Thoracic aorta (tissue), 2 donors: ENCODE measurements at places on chromosomes 6 and 20. TPM values are rescaled to one million over a fixed set of nuclear protein-coding genes. Genes with fewer than 3 reads are reported as not detected.

The PCNA gene
- 39.7 TPM for total RNA-seq

- DNase-seq, result no peak
Observed at GRCh38 chr20:37890643-37891042, 12.3 kb upstream of the VSTM2L start.

- DNase-seq, result no peak
Observed at GRCh38 chr20:9078826-9079731, 10.2 kb downstream of the PLCB4 start.

DNA sequence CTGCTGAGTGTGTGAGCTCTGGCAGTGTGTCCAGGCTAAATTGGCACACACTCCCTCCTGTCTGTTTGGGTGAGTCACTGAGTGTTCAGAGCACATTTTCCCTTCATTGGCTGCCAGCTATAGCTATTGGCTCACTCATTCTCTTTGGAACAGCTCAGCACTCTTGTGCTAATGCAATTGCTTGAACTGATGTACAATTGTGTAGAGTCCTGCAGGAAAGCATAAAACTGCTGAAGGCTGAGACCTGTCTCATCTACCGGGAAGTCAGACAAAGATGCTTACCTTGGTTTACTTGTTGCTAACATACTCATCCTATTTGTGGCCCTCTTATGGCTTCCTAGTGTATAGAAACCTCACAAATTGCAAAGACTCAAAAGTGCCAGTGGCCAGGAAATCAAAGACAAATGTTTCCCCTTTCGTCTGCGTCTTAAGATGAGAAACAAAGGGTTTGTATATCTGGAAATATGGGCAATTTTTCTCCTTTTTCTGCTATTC lies 351.0 kb downstream of the BCKDHB start:
- DNase-seq, result peak; percentile 59

- DNase-seq, result no peak
Observed at GRCh38 chr6:44917430-44917829, 410.7 kb upstream of the RUNX2 start.

- no peak for DNase-seq
Observed at GRCh38 chr6:154341336-154341735, 15.3 kb downstream of the IPCEF1 start.

The HSPA12B gene
- total RNA-seq, result 6.5 TPM

The COX7A2 gene
- total RNA-seq, result 643 TPM

DNA sequence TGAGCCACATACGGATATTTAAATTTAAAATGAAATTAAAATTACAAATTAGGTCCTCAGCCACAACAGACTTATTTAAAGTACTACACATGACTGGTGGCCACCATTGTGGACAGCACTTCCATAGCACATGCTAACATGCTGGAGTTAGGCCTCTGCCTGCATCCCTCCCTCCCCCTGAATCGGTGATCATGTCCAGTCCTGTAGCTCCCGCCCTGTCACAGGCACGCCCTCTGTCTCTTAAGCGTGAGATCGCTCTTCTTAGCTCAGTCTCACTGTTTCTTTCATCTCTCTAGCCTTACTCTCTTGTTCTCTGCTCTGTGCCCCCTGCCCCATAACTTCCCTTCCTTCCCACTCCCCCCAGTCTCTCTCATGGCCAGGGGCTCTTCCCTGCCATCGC lies 28.9 kb downstream of the ELMO2 start:
- DNase-seq, result no peak

DNA sequence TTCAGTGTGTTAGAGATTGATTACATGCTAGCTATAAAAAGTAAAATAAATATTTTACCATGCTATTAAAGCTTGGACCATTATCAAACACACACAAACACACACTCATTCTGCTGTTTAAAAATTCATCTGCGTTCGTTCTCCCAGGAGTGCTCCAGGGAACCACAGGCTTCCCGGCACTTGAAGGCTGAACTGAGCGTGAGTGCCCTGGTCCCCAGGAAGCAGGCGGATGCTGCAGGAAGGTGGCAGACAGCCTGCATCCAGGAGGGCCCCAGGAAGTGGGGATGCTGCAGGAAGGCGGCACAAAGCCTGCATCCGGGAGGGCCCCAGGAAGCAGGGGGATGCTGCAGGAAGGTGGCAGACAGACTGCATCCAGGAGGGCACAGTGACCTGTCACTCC lies 147.2 kb upstream of the SNX9 start:
- no peak for DNase-seq

The RBM24 gene
- 1.3 TPM for total RNA-seq

GRCh38 chr20:41538810-41539596 lies 79.2 kb downstream of the CHD6 start:
- no peak for DNase-seq

DNA sequence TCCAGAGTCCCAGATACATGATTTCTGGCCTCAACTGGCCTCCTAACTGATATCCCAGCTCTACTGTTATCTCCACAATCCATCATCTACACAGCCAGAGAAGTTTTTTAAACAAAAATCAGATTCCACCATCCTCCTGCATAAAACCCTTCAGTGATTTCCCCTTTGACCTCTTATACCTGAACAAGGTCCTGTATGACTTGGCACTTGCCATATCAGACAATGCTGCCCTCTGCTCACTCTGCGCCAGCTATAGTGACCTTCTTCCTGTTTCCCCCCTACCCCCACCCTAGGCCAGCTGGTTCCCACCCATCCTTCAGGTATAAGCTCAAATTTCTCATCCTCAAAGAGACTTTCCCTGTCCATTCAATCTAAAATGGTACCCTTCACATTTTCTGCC lies 322.2 kb downstream of the PKHD1 start:
- DNase-seq, result no peak

The PKIB gene
- 6.0 TPM for total RNA-seq

The SIRT5 gene
- total RNA-seq, result 5.7 TPM

The RPS6KA2 gene
- 75.4 TPM for total RNA-seq

GRCh38 chr6:4262526-4262925 lies 127.2 kb upstream of the ECI2 start:
- DNase-seq, result no peak

- no peak for DNase-seq
Observed at GRCh38 chr6:127608554-127609270, 31.7 kb downstream of the C6orf58 start.

GRCh38 chr6:128848212-128848935 lies 34.6 kb upstream of the LAMA2 start:
- DNase-seq, result no peak

DNA sequence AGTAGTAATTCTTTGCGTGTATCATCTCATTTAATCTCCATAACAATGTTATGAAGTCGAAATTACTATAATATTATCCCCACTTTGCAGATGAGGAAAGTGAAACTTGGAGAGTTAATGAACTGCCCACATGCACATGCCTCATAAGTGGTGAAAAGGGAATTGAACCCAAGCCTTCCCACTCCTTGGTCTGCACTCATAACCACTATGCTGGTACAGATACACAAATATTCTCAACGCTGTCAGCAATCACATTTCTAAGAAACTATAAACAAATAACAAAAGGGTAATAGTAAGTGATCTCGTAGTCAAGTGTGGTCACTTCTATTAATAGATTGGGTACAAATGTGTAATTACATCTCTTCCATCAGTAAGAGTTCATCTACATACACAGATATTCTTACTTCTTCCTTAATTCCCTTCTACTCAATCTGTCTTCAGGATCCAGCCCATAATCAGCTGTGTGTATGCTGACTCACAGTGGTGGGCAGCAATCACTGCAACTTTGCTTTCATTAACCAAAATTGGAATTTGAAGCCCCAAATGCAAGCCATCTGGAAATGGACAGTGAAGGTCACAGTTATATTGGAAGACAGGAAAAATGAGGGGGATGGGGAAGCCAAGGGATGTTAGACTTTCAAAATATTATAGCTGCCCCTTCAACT lies 6.6 kb downstream of the PRSS35 start:
- DNase-seq, result no peak
